ENCODE measurements at places on chromosomes 1 and 21. TPM values are rescaled to one million over a fixed set of nuclear protein-coding genes. Genes with fewer than 3 reads are reported as not detected.

DNA sequence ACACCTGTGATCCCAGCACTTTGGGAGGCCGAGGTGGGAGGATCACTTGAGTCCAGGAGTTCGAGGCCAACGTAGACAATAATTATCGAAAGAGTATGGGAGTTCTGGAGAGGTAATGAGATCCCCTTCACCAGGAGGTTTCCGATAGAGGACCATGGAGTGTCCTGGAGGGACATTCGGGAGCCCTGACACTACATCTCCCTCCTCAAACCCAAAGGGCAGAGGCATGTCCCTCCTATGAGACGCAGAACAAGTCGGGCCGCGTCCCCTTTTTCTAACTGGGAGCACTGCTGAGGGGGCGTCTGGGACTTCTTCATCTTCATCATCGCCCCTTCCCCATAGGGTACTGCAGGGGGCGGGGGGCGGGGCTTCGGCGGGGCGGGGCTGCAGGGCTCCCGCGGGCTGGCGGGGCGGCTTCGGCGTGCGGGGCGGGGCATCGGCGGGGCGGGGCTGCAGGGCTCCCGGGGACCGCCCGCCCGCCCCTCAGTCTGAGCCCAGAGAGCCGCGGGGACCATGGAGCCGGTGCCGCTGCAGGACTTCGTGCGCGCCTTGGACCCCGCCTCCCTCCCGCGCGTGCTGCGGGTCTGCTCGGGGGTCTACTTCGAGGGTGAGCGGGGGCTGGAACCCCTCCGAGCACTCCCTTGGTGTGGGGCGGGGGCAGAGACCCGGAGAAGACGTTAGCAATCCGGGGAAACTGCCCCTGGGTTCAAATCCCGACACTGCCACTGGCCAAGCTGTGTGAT lies at the start of gene THEMIS2:
Gene THEMIS2 (plus strand): TSS at position 486 of the 743 bp plus-strand sequence. CDS start 28 bp downstream, at position 514.
- no peak for DNase-seq

Gene PCNX2
- 11.6 TPM for polyA plus RNA-seq

GRCh38 chr1:210262167-210262896 lies 29.7 kb downstream of the SERTAD4 start:
- no peak for DNase-seq

GRCh38 chr1:205291596-205291995 lies 29.9 kb downstream of the NUAK2 start:
- DNase-seq = no peak

- no peak for DNase-seq
Observed at GRCh38 chr1:206472886-206473285, 2.6 kb downstream of the IKBKE start.

Gene CD53
- polyA plus RNA-seq = 7.9 TPM

- no peak for DNase-seq
Observed at GRCh38 chr1:109025694-109026093, 16.2 kb downstream of the WDR47 start.

Gene SPRR2E
- 0.29 TPM for polyA plus RNA-seq

DNA sequence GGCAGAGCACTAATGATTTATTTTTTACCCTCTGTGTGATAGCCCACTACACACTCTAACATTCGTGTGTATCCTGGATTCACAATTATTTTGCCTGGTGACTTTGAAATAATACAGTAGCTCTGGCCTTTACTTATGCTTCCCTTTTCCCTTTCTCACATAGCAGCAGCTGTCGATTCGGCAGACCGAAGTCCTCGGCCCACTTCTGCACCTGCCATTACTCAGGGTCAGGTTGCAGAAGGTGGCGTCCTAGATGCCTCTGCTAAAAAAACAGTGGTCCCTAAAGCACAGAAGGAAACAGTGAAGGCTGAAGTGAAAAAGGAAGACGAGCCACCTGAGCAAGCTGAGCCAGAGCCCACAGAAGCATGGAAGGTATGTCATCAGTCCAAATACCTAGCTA lies 70.8 kb downstream of the TMEM200B start:
- no peak for DNase-seq

Gene DPH2
- 23.5 TPM for polyA plus RNA-seq

DNA sequence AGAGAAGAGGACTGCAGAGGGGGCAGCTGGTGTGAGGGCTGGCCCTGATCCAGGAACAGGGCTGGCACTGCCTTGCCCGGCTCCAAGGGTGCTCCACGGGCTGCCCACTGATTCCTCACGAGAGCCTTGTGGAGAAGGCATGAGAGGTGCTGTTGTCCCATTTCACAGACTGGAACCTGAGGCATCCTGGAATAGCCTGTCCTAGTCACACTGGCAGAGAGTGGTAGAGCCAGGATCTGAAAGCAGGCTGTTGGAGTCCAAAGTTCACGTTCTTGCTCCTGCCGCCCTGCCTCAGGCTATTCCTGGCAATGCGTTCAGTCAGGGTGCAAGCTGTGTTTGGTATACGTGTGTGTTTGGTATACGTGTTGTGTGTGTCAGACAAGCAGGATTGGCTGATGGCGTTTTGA lies 1.8 kb downstream of the RER1 start:
- DNase-seq = no peak

Gene WNT9A
- polyA plus RNA-seq = 1.6 TPM

GRCh38 chr1:229328598-229329362 lies 14.1 kb downstream of the CCSAP start:
- DNase-seq = no peak

DNA sequence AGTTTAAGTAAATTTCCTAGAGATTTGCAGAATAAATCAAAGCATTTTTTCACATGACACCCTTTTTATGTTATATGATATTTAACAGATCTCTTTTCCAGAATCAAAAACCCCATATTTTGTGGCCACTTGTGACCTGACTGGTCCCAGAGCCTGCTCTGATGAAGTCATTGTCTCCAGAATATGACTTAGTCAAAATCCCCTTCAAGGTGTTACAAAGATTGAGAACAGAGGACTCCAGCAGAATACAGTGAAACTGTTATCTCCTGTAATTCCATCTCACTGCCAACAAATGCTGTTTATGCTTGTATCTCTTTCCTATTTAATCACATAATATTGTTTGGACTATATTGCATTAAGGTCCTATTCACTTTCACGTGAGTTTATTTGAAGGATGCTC lies 25.6 kb downstream of the RGS1 start:
- DNase-seq = no peak

DNA sequence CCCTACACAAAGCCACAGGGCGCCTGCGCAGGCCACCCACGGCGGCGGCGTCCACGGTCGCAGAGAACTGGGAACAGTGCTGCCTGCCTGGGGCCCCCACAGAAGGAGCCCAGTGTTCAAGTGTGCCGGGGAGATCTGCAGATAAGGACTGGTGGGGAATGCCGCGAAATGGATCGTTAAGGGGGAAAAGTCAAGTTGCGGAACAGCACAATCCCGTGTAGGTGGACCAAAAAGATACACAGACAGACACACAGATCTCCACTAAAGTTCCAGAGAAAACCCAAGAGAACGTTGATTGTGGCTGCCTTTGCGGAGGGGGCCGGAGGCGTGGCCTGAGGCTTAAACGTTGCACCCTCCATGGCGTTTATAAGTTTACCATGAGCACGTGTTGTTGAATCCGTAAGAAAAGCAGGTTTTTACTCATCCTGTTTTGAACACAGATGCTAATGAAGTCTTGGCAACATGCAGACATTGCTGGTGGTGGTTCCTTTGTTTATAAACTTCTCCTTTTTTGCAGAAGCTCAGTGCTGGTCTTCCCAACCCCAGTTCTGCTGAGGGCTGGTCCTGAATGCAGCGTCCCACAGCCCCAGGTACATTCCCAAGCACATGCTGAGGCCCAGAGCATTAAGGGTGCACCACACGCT lies 4.1 kb downstream of the SPATC1L start:
- no peak for DNase-seq

DNA sequence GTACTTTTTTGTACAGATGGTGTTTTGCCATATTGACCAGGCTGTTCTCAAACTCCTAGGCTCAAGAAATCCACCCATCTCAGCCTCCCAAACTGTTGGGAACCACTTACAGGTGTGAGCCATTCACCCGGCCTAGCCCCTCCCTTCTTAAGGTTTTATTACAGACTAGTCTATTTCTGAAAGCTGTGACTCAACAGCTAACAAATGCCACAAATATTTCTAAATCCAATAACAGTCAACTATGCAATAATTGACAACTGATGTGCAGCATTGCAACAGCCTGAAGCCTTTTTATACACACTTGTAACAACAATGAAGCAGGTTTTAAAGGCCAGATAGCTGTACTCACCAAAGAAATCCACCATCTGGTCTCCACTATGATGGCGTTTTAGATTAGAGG lies 51.4 kb downstream of the GRIK1 start:
- no peak for DNase-seq

Measured in left renal pelvis (tissue), 4 donors.